ENCODE measurements at places on chromosomes 6 and 20. TPM values are rescaled to one million over a fixed set of nuclear protein-coding genes. Genes with fewer than 3 reads are reported as not detected.

Gene KIAA0408
- total RNA-seq, result not detected

Gene RAB44
- not detected for total RNA-seq

Gene EFCAB8
- total RNA-seq, result not detected

Gene CLVS2
- total RNA-seq, result not detected

Gene GPR6
- total RNA-seq, result not detected

Gene CAPN11
- total RNA-seq, result not detected

Gene ID1
- 27.9 TPM for total RNA-seq

Gene CLPSL2
- not detected for total RNA-seq

Gene NRSN1
- not detected for total RNA-seq

Gene PHACTR1
- 1.9 TPM for total RNA-seq

Gene ATP6V1G2
- 0.56 TPM for total RNA-seq

Measured in foreskin keratinocyte (primary cell).